Endothelial cell of umbilical vein (primary cell): ENCODE measurements at places on chromosomes 16 and 17. TPM values are rescaled to one million over a fixed set of nuclear protein-coding genes. Genes with fewer than 3 reads are reported as not detected.

Gene PRR15L
- not detected in 2 replicates for total RNA-seq

DNA sequence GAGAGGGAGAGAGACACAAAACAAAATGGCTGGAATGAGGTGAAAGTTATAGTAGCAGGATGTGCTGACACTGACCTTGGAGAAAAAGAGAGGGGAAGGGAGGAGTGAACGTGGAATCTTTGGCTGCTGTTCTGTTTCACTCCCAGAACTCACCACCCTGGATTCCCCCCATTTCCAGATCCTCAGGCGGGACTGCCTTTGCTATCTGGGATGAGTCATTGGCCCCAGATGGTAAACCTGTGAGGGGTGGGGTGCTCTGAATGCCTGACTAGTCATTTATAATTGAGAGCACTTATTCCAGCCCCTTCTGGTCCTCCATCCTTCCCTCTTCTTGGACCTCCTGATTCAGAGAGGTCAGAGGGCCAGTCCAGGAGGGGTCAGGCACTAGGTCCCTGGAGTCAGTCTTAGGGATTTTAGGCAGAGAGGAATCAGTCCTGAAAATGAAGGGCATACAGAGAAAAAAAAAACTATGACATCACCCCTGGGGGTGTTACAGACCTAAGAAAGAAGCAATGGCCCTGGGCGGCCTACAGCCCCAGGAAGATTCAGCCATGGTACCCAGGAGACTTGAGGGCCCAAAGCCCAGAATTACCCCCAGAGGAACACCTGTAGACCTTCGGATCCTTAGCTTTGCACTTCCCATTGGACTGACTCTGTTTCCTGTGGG is 2.2 kb upstream of the ZG16 start:
- H3K4me1 ChIP-seq: no peaks in the 10 kb centered on the region
- no peak overlapping the region for H3K27ac ChIP-seq
- H3K4me3 ChIP-seq: no peak overlapping the region
- DNase-seq: no peak
- H3K36me3 ChIP-seq: no peaks in the 10 kb centered on the region
- peaks cover 14% of the 10 kb centered on the region for H3K27me3 ChIP-seq

DNA sequence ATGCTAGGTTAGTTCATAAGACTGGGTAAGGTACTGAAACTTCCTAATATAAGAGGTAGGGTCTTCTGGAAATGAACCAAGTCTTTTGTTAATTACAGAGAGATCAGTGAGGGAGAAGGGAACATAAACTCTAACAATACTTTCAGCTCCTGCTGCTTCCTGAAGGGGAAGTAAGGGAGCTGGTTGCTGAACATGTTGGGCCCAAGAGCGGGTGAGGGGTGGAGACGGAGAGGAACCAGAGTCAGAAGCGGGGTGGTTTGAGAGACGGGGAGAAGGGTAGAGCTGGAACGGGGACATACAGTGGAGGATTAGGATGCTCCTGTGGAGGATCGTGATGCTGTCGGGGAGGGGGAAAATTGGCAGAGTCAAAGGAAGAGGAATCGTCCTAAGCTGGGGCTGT is 11.5 kb upstream of the ZNF747 start:
- no peaks in the 10 kb centered on the region for H3K27me3 ChIP-seq
- no peak overlapping the region for H3K4me3 ChIP-seq
- no peaks in the 10 kb centered on the region for H3K36me3 ChIP-seq
- peaks cover 11% of the 10 kb centered on the region for H3K4me1 ChIP-seq
- DNase-seq: no peak
- no peak overlapping the region for H3K27ac ChIP-seq

DNA sequence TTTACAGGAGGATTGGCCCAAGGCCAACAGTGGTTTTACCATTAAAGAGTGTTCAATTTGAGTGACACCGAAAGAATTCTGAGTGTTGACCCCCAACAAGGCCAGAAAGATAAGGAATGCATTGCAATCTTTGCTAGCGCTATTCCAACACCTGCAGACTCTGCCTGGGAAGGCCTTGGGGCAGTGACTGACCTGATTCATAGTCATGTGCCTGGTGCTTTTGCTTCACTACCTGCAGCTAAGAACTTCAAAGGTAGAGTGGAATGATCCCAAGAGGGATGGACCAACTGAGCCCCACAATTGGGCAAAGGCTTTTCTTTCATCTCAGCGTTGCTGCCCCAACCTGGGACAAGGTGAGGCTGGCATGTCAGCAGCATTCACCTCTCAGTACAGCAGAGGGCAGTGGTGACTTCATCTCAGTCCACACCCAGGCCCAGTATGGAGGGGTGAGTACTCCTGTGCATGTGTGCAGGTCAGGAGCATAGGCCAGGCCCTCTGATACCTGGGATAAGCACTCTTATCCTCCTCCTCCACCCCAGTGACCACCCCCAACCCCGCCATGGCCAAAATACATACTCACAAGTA is 149.6 kb upstream of the GNAO1 start:
- no peak for DNase-seq
- no peak overlapping the region for H3K4me3 ChIP-seq
- H3K4me1 ChIP-seq: no peaks in the 10 kb centered on the region
- H3K36me3 ChIP-seq: no peaks in the 10 kb centered on the region
- no peak overlapping the region for H3K27ac ChIP-seq

Gene G6PC1
- total RNA-seq: not detected in 2 replicates

GRCh38 chr17:61007980-61008379 is 330.3 kb downstream of the BCAS3 start:
- no peaks in the 10 kb centered on the region for H3K36me3 ChIP-seq
- no peak overlapping the region for H3K27ac ChIP-seq
- H3K27me3 ChIP-seq: no peaks in the 10 kb centered on the region
- no peak overlapping the region for H3K4me3 ChIP-seq

Gene TOM1L1
- total RNA-seq: 0.60 and 1.1 TPM in 2 replicates

DNA sequence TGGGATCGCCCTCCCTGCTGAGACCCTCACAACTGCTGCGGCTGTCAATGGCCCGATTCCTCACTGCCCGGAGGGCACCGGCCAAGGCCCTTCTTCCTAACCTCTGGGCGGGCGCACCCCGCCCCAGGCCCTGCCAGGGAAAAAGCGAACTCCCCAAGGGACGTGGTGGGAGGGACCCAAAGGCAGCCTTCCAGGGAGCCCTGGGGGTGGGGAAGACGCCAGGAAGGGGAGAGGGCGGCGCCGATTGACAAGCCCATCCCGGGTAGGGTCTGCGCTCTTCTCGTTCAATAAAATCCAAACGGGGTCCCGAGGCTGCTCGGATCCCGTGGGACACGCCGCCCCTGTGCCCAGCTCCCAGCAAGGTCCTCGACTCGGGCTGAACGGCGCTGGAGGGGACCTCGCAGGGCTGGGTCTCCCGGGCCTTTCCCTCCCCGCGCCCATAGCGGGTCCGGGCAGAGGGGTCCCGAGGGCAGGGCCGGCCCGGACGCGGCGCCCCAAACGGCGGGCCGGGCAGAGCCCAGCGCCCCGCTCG is 416 bp downstream of the KIFC3 start:
- H3K4me3 ChIP-seq: peak overlapping the region; percentile 68
- H3K27me3 ChIP-seq: no peaks in the 10 kb centered on the region
- H3K27ac ChIP-seq: peak overlapping the region; percentile 84
- H3K4me1 ChIP-seq: peaks cover 25% of the 10 kb centered on the region
- H3K36me3 ChIP-seq: peaks cover 6% of the 10 kb centered on the region
- peak; percentile 41 for DNase-seq

DNA sequence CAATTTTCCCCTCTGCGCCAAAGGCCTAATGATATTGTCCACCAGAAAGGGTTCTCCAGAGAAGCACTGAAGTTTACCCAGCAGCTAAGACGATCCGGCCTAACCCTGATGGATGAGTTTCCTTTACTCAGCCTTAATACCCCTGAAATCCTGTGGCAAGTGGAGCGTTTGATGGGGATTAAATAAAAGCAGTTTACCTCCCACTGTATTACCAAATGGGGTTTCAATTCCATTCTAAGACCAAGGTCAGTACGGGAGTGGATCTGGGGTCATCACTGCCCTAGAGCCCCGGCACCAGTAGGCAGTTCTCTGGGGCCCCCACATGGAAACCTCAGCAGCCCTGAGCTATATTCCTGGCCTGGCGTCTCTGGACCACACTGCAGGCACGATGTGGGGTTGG is 97.1 kb upstream of the NOL11 start:
- no peaks in the 10 kb centered on the region for H3K36me3 ChIP-seq
- no peak overlapping the region for H3K27ac ChIP-seq
- H3K4me1 ChIP-seq: no peaks in the 10 kb centered on the region
- no peaks in the 10 kb centered on the region for H3K27me3 ChIP-seq
- DNase-seq: no peak

Gene APOH
- not detected in 2 replicates for total RNA-seq

DNA sequence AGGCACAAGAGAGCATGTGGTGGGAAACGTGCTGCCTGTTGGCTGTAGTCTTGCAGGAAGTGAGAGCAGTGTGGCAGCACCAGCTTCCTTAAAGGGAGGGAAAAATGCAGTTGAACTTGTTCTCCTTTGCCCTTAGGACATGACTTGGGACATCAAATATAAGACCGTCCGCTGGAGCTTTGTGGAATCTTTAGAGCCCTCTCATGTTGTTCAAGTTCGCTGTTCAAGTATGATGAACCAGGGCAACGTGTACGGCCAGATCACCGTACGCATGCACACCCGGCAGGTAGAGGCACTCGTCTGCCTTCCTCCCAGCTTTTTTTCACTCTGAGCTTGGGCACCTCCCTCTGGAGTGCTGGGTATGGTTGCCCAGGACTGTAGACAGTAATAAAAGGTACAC is 23.3 kb downstream of the GPR179 start:
- H3K27ac ChIP-seq: no peak overlapping the region
- DNase-seq: no peak
- H3K27me3 ChIP-seq: no peaks in the 10 kb centered on the region
- H3K4me1 ChIP-seq: peaks cover 3% of the 10 kb centered on the region
- peaks cover 13% of the 10 kb centered on the region for H3K36me3 ChIP-seq
- no peak overlapping the region for H3K4me3 ChIP-seq

DNA sequence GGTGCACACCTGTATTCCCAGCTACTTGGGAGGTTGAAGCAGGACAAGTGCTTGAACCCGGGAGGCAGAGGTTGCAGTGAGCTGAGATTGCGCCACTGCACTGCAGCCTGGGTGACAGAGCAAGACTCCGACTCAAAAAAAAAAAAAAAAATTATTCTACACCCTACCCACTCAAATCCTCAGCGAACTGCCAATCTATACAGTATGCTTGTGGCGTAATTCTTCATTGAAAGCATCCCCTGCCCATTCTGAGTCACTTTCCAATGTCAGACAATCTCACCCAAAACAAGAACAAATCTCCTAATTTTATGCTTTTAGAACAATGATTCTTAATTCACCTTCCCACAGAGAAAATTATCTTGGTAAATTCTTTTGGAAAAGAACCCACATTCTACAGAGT is 12.0 kb downstream of the AMFR start:
- H3K4me1 ChIP-seq: no peaks in the 10 kb centered on the region
- no peak overlapping the region for H3K4me3 ChIP-seq
- DNase-seq: no peak
- no peak overlapping the region for H3K27ac ChIP-seq
- H3K27me3 ChIP-seq: no peaks in the 10 kb centered on the region

DNA sequence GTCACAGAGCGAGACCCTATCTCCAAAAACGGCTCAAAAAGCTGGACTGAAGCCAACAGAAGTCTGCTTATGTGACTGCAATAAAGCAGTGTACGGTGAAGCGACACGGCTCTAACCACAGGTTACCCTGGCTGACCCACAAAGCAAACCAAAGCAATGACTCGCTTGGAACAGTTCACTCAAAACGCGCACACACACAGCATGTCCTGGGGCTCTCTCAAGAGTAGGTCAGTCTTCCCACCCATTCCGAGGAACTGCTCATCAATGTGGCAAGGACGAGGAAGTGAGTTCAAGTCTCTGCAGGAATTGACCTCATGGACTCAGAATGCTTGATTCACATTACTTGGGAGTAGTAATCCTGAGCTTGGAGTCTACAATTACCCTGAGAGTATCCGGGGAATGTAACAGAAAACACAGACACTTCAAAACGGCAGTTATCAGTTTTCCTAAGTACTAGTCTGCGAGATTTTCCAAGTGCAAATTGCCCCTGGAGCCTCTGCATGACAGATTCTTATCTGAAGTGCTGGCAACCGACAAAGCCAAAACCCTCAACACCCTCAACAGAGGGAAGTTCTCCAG is 25.4 kb downstream of the PELP1 start:
- H3K27me3 ChIP-seq: no peaks in the 10 kb centered on the region
- no peak overlapping the region for H3K4me3 ChIP-seq
- peaks cover 38% of the 10 kb centered on the region for H3K36me3 ChIP-seq
- H3K27ac ChIP-seq: peak overlapping the region; percentile 60

DNA sequence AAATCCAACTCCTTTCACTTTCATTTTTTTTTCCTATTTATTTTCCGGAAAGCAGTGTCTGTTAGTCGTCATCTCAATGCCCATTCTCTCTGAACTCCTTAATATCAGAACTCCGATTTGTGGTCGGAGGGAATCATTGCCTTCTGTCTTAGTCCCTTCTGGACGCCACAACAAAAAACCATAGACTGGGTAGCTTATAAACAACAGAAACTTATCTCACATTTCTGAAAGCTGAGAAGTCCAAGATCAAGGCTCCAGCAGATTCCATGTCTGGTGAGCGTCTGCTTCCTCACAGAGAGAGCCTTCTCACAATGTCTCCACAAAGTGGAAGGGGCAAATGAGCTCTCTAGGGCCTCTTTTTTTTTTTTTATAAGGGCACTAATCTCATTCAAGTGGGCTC is 296.6 kb upstream of the CDH11 start:
- H3K4me3 ChIP-seq: no peak overlapping the region
- no peak for DNase-seq
- H3K27ac ChIP-seq: no peak overlapping the region
- no peaks in the 10 kb centered on the region for H3K36me3 ChIP-seq

Gene ELMO3
- 4.3 and 5.7 TPM in 2 replicates for total RNA-seq

Gene CCL23
- total RNA-seq: 1.0 TPM in 1 of 2 replicates, not detected in the other

Gene NPIPA8
- total RNA-seq: 0.51 and 9.4 TPM in 2 replicates

GRCh38 chr16:48542020-48542473 is 67.9 kb downstream of the N4BP1 start:
- no peaks in the 10 kb centered on the region for H3K27me3 ChIP-seq
- H3K4me3 ChIP-seq: no peak overlapping the region
- H3K27ac ChIP-seq: no peak overlapping the region
- no peaks in the 10 kb centered on the region for H3K4me1 ChIP-seq
- H3K36me3 ChIP-seq: peaks cover 2% of the 10 kb centered on the region

GRCh38 chr16:5549802-5550201 is 452.2 kb upstream of the EEF2KMT start:
- no peaks in the 10 kb centered on the region for H3K4me1 ChIP-seq
- no peak for DNase-seq

GRCh38 chr17:62703776-62704380 is 76.4 kb downstream of the MRC2 start:
- peak overlapping the region; percentile 48 for H3K4me3 ChIP-seq
- DNase-seq: peak; percentile 44
- peaks cover 32% of the 10 kb centered on the region for H3K4me1 ChIP-seq

Gene MPP3
- 10.8 and 11.3 TPM in 2 replicates for total RNA-seq

Gene TEX19
- total RNA-seq: not detected in 2 replicates
